T-cell (primary cell): ENCODE measurements at places on chromosomes 1 and 21. TPM values are rescaled to one million over a fixed set of nuclear protein-coding genes. Genes with fewer than 3 reads are reported as not detected.
A peak's percentile ranks its signal among the peaks of the same experiment; 100 is the strongest.

C1orf74 gene
- total RNA-seq, result 0.58 TPM

C1QA gene
- total RNA-seq, result not detected

KCNA2 gene
- total RNA-seq, result 0.46 TPM

IL22RA1 gene
- total RNA-seq, result not detected

AMY2B gene
- 44.4 TPM for total RNA-seq

TGFB2 gene
- 0.06 TPM for total RNA-seq

SPATA21 gene
- total RNA-seq, result not detected

PACC1 gene
- total RNA-seq, result 13.4 TPM

LRRIQ3 gene
- 2.6 TPM for total RNA-seq

SERINC2 gene
- total RNA-seq, result not detected

SPRR3 gene
- total RNA-seq, result not detected

FCRL5 gene
- 0.98 TPM for total RNA-seq

XCL2 gene
- 1.7 TPM for total RNA-seq

TNFRSF4 gene
- 35.4 TPM for total RNA-seq

GRCh38 chr1:210293171-210293607 is 35.5 kb upstream of the HHAT start:
- no peak for DNase-seq

DNA sequence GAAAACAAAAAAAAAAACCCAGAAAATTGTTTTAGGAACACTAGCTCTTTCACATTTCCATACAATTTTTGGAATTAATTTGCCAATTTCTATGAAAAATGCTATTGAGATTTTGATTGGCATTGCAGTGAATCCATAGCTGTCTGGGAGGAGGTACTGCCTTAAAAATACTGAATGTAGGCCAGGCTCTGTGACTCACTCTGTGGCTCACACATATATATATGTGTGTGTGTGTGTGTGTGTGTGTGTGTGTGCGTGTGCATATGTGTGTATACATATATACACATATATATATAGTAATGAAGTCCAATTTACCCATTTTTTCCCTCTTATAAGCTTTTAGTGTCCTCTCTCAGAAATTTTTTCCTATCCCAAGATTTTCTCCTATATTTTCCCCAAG is 214.2 kb upstream of the DMRTA2 start:
- DNase-seq, result no peak

DNA sequence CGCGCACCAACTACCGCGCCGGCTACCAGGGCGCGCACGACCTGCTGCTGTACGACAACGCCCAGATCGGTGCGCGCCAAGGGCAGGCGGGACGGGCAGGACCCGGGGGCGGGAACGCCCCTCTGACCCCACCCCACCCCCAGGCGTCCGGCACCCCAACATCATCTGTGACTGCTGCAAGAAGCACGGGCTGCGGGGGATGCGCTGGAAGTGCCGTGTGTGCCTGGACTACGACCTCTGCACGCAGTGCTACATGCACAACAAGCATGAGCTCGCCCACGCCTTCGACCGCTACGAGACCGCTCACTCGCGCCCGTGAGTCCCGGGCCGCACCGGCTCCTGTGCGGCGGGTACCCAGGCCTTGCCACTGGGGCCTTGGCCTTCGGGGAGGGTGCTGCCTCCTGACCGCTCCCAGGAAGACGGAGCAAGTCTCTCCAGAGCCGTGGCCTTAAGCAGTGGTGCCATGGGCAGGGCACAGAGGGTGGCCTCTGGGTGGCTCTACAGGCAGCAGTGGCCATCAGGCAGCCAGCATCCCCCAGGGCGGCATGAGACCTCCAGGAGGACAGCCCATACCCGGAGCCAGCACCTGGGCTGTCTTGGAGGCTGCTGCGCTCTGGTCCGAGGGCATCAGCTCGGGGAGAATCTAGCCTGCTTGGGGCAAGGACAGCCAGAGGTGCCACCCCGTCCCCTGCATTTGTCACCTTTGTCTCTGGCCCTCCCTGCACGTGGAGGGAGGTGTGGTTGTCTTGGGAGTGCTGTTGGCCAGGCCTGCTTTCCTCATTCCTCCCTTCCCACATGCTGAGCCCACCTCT is 8.1 kb upstream of the MMP23B start:
- no peak for DNase-seq

DNA sequence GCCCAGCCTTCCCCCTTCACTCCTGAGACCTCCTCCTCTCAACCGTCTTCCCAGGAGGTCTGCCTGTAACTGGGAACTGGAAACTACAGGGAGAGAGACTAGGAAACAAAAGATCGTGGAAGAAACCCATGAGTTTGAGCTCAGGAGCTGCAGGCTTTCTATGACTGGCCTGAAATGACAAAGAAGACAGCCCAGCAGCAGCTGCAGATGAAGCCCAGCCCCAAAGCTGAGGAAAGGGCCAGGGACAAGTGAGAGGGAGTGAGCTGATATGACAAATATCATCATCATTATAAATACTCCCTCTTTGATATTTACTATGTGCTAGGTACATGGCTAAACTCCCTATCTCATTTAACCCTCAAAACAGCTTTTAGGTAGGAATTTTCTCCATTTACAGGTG is 142.6 kb upstream of the CTTNBP2NL start:
- no peak for DNase-seq

- DNase-seq, result no peak
Measured at GRCh38 chr1:92992054-92992453, 30.8 kb upstream of the DIPK1A start.

DNA sequence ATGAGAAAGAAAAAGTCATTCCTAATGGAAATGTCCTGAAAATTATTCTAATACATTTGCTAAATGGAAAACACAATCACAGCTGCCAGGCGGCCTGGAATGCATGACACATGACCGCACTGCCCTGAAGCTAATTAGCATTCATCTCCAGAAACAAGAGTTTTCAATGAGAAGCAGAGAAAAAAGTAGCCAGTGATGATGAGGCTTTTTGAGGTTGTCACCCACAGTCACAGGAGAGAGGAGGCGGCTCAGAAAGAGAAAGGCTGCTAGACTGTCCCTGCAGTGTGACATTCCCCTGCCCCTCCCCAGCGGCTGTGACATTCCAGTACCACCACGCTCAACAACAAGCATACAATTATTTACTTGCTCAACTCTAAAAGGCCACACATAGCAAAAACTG is 122.9 kb upstream of the KRTAP19-8 start:
- no peak for DNase-seq

- no peak for DNase-seq
Measured at GRCh38 chr1:205243350-205244191, 15.8 kb downstream of the TMCC2 start.

DNA sequence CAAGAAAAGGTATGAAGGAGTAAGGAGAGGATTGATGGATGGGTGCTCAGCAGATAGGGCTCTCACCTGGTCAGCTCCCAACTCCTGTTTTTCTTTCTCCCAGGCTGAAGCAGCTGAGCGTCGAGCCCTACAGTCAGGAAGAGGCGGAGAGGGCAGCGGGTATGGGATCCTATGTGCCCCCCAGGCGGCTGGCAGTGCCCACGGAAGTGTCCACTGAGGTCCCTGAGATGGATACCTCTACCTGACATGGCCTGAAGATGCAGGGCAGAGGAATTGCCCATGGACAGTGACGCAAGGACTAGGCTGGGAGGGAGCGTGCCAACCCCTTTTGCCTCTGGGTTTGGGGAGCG is 739 bp downstream of the ZNF593 start:
- no peak for DNase-seq

DNA sequence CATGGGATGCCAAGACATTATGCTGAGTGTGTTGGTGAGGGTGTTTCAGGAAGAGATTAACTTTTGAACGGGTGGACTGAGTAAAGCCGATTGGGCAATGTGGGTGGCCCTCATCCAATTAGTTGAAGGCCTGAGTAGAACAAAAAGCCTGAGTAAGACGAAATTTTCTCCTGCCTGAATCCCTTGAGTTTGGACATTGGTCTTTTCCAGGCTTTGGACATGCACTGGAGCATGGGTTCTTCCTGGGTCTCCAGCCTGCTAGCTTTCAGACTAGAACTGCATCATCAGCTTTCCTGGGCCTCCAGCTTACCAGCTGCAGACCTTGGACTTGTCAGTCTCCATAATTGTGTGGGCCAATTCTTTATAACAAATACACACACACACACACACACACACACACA is 63.6 kb downstream of the NIBAN1 start:
- no peak for DNase-seq

- DNase-seq, result no peak
Measured at GRCh38 chr1:44221769-44222168, 8.5 kb downstream of the DMAP1 start.

DNA sequence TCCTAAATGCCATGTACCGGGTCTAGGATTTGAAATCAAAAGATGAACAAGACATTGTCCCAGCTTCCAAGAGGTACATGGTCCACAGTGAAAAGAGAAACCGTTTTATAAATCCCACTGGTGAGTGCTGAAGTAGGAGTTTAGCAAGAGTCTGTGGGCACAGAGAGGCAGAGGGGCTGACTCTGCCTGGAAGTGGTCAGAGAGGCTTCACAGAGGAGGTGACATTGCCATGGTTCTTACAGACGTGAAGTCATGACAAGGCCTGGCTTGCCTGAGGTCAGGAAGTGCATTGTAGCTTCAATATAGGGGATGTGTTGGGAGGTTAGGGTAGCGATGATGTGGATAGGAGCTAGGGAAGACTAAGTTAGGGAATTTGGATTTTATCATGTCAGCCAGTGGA is 28.4 kb downstream of the MAPKAPK2 start:
- DNase-seq, result peak; percentile 34

GRCh38 chr21:29096218-29097015 is 23.0 kb upstream of the CCT8 start:
- no peak for DNase-seq

DNA sequence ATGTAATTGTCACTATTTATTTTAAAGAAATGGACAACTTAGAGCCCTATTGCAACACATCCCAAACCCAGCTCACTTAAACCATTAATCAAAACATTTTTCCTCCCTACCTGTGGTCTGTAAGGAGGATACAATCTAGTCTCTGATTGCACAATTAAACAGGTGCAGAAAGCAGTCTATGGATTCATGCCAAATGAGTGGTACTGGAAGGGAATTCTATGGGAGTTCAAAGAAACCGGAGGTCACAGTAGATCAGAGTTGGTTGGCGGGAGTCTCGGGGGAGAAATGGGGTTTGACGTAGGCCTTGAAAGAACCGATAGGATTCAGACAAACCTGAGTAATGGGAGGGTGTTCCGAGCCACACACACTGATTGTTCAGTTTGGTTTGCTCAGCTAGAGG is 314.9 kb downstream of the KIF26B start:
- no peak for DNase-seq

GRCh38 chr1:67312615-67313014 is 4.9 kb downstream of the IL12RB2 start:
- no peak for DNase-seq

DNA sequence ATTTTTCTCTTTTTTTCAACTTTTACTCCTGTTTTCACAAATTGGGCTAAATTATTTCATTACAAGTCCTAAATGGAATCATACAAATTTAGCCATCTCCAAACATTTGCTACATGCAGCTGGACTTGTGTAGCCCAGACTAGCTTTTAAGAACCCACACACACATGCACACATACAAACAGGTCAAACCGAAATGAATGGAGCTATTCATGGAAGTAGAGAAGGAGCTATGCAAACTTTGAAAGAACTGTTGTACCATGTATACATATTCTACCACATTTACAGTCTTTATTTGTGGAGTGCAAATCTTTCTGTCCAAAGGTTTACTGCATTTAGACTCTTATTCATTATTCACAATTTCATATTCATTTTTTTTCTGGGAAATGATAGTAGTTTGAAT is 189.1 kb upstream of the RNPC3 start:
- no peak for DNase-seq

DNA sequence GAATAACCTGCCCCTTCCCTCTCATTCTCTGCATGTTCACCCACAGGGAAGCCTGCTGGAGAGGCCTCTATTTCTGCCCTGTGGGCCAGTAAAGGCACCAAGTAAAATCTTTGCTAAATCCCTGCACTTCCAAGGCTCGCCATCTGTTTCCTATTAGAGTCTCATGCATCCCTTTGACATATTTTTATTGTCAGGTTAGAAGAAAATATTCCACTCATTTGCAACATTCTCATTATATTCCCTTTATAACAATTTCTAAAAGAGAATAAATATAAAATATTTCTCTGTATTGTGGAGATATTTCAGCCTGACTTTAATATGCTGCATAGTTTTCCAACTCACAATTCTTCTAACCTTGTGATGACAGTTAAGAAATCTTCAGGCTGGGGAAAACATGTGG is 340.4 kb upstream of the VAMP3 start:
- no peak for DNase-seq

DNA sequence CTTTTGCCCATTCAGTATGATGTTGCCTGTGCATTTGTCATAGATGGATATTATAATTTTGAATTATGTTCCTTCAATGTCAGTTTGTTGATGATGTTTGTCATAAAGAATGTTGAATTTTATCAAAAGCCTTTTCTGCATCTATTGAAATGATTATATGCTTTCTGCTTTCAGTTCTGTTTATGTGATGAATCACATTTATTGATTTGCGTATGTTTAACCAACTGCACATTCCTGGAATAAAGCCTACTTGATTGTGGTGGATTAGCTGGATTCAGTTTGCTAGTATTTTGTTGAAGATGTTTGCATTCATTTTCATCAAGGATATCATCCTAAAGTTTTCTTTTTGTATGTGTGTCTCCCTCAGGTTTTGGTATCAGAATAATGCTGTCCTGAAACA is 5.7 kb upstream of the OR2M4 start:
- no peak for DNase-seq

GRCh38 chr1:184479435-184480167 is 92.8 kb downstream of the C1orf21 start:
- DNase-seq, result no peak

DNA sequence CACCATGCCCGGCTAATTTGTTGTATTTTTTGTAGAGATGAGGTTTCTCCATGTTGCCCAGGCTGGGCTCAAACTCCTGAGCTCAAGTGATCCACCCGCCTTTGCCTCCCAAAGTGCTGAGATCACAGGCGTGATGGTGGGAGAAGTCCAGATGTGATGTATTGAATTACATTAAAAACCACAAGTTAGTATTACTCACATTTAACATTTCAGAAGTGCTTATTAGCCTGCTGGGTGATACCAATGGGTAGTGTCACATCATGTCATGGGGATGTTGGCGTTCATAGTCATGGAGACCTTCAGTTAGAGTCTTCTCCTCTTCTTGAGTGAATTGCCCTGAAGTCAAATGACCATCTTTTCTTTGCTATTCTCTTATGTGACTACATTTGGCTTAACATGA is 63.6 kb upstream of the VAMP3 start:
- DNase-seq, result no peak

DNA sequence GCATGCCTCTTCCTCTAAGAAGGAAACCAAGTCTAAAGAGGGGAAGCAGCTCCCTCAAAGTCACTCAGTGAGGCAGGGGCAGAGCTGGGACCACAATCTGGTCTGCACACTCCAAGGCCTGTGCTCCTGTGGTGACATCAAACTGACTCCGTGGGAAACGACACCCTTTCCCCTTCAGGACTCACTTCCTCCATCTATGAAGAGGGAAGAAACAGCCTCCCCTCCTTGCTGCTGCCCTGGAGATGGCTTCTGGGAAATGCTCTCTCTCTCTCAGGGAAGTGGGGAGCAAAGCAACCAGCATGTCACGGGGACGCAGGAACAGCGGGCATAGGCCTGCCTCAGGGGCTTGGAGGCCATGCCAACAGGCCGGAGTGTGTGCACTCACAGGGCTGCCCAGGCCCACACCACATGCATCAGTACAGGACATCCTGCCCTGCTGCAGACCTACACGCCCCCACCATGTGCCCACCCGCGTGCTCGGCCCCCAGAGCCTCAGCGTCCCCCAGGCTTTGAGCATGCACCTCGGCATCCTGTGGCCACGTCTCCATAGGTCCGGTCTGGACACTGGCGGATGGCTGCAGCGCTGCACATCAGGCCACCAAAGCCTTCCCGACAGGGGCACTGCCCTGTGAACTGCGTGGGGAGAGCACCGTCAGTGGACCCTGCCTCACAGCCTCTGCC is 25.7 kb downstream of the LAMB3 start:
- no peak for DNase-seq

- no peak for DNase-seq
Measured at GRCh38 chr1:47198214-47198613, 8.4 kb upstream of the PDZK1IP1 start.
